ENCODE measurements at places on chromosomes 4 and X.
A peak's percentile ranks its signal among the peaks of the same experiment; 100 is the strongest.

GRCh38 chrX:132086672-132087071, 41.1 kb downstream of the FRMD7 start:
- no peak for DNase-seq

- no peak for DNase-seq
These were observed 8.6 kb downstream of the SHOX start for GRCh38 chrX:639151-639550.

- no peak for DNase-seq
These were observed 196.6 kb downstream of the ASB9 start for GRCh38 chrX:15073313-15073712.

- no peak for DNase-seq
These were observed 267.0 kb downstream of the FRMPD4 start for GRCh38 chrX:12405306-12405705.

DNA sequence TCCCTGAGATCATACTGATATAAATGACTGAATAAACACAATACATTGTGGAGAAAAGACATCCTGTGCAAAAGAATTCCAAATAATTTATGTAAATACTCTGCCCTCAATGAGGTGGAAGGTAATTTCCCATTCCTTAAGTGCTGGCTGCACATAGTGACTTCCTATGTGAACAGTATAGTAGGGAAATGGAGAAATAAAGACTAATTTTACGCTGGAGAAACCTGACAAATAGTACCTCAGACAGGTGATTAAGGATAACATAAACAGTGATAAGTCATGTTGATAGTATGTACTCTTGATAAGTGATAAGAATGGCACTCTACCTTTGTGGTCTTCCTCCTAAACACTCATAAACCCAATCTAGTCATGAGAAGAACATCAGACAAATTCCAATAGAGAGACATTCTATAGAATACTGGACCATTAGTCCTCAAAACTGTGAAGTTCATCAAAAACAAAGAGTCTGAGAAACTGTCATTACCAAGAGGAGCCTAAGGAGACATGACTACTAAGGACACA, 274.0 kb downstream of the CHIC1 start:
- DNase-seq: no peak

DNA sequence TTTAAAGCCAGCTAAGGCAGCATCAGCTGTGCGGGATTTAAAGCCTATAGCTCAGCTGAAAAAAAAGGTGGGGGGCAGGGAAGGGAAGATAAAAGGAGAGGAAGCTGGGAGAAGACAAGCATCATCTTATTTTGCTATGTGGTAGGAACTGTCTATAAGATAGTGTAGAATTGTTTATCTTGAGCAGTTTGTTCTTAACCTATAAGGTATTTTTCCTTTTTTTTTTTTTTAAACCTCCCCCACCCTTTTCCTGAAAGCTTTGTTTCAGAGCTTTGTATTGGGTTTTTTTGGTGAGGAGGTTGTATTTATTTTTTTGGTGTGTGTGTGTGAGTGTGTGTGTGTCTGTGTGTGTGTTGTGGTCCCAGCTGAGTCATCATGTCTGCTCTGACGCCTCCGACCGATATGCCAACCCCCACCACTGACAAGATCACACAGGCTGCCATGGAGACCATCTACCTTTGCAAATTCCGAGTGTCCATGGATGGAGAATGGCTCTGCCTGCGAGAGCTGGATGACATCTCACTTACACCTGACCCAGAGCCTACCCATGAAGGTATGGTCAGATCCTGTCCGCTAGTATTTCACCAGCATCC, 531 bp downstream of the RUFY3 start:
- no peak for DNase-seq

DNA sequence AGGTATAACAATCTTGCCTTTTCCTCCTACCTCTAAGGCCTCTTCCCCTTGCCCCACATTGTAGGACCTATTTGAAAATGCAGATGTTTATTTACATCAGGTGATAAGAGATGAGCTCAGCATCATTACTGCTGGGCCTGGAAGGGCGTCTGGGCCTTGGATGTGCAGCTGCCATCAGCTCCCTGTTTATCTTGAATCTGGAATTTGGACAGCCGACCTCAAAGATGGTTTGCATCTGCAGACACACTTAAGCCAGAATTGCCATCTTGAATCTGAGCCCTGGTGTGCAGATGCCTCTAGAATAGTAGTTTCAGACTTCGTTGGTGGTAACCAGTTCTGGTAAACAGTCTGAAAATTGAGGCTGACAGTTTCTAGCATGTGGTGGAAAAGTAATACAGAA, 59.0 kb downstream of the FAM193A start:
- no peak for DNase-seq

GRCh38 chrX:117998171-117998570, 118.4 kb downstream of the KLHL13 start:
- no peak for DNase-seq

- DNase-seq: peak; percentile 43
These were observed 124.8 kb downstream of the SNCA start for GRCh38 chr4:89712141-89712540.

- no peak for DNase-seq
These were observed 1068.4 kb upstream of the INTU start for GRCh38 chr4:126564283-126564854.

Data from stromal cell of bone marrow (primary cell).